Suppressor macrophage treated with lipopolysaccharide for 1 hour (primary cell): ENCODE measurements at places on chromosomes 3 and 15.
A peak's percentile ranks its signal among the peaks of the same experiment; 100 is the strongest.

- DNase-seq: peak; percentile 35
These were observed 87.8 kb downstream of the KLHL25 start for GRCh38 chr15:85706779-85707518.

- DNase-seq: no peak
These were observed 28.9 kb downstream of the NXPE3 start for GRCh38 chr3:101807888-101808287.

DNA sequence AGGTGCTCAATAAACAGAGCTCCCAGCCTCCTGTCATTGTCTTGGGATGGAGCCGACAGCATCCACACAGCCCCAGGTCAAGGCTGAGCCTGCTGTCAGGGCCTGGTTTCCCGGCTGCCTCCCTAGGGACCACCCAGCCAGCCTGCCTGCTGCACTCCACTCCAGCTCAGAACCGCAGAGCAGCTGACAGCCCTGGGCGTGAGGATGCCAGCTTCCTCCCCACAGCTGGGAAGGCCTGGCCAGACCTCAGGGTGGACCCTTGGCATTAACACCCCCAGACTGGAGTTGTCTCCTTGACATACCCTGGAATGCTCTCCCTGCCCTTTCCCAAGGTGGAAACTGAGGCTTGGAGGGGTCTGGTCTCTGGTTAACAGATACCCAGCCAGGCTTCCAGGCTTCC, 112.0 kb downstream of the WNT7A start:
- DNase-seq: no peak

DNA sequence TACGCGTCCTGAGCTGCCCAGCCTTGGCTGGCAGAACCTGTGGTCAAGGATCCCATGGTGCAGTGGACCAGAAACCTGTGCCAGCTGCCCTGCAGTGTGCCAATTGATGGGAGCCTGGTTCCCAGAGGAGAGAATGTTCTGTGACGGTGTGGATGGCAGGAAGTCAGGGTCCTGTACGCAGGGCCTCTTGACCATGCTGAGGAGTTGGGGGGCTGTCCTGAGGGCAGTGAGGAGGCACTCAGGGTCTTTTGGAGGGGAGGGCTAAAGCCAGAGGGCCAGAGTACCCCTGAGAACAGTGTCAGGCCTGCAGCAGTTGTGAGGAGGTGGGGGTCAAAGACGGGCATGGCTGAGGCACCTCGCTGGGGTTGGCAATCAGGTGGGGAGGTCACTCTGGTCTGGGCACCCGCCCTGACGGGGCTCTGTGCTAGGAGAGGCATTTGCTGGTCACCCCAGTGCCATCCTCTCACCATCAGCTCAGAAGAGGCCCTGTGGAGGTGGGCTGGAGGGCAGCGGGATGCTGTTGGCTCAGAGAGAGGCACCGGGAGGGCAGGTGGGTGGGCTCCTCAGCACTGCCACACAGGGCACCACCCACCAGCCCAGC, 61.0 kb downstream of the SCN5A start:
- no peak for DNase-seq

- no peak for DNase-seq
These were observed 83.8 kb upstream of the TPM1 start for GRCh38 chr15:62958528-62959363.

DNA sequence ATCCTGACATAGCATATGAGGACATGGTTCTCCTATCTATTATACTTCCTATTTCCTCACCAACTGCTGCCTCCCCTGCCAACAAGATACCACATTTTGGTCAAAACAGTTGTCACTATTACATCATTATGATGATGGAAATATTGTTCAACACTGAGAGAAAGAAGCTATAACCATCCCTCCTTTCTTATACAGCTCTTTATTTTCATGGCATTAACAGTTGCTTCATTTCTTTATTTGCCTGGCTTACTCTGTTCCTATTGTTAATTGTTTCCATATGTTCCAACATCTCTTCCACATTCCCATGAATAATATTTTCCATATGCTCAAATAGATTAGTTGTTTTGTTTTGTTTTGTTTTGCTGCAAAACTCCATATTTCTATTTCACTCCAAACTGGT, 40.8 kb upstream of the FILIP1L start:
- DNase-seq: no peak

DNA sequence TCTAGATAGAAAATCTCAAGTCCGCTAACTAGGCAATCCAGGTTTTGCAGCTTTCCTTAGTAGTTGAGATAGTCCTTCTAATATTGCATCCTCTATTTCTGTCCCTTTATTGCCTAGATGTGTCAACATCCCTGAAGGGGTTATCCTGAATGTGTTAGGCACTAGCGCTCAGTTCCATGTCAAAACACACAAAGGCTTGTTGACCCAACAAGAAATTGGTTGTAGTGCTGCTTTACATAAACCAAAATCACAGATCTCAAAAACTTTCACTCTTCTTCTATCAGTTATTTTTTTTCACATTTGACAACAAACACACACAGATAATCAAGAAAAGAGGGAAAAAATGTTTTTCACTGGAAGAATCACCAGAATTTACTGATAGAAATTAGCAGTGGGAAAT, 51.4 kb upstream of the SOX2 start:
- DNase-seq: no peak

- DNase-seq: no peak
These were observed 56.7 kb downstream of the ALCAM start for GRCh38 chr3:105423397-105423796.

DNA sequence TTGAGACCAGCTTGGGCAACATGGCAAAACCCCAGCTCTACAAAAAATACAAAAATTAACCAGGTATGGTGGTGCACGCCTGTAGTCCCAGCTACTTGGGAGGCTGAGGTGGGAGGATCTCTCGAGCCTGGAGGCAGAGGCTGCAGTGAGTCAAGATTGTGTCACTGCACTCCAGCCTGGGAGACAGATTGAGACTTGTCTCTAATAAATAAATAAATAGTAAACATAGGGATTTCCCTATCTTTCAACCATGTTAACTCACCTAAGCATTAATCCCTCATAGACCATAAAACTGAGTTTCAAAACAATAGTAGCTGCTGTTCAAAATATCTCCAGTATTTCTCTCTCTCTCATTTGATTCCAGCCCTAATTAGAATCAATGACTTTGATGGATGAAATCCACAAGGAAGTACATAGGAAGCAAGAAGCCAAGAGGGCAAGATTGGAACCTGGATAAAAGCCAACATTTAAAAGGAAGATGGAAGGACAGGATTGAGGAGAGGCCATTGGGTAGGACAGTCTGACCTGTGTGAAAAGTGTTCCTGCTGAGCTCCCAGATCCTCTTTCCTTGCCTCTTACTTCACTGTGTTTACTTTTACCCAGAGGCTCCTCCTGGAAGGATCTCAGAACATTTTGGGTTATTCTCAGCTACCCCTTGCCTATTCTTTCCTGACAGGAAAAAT, 12.4 kb upstream of the TTBK2 start:
- DNase-seq: no peak

- no peak for DNase-seq
These were observed 99.2 kb upstream of the MLF1 start for GRCh38 chr3:158471639-158472294.

GRCh38 chr15:63473999-63474809, 30.2 kb upstream of the USP3 start:
- DNase-seq: peak; percentile 83

DNA sequence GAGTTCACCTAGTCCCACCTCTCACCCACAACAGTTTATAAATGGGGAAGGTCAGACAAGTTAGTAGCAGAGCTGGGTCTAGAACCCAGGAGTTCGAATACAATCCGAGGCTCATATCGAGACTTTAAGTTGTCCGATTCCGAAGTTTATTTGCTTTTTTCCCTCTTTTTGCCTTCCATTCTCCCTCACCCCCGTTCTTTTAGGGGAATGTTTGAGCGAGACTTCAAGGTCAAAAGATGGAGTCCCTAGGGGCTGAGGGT, 7.3 kb downstream of the BCL6 start:
- no peak for DNase-seq

GRCh38 chr15:91947683-91948608, 94.4 kb downstream of the SLCO3A1 start:
- DNase-seq: no peak

DNA sequence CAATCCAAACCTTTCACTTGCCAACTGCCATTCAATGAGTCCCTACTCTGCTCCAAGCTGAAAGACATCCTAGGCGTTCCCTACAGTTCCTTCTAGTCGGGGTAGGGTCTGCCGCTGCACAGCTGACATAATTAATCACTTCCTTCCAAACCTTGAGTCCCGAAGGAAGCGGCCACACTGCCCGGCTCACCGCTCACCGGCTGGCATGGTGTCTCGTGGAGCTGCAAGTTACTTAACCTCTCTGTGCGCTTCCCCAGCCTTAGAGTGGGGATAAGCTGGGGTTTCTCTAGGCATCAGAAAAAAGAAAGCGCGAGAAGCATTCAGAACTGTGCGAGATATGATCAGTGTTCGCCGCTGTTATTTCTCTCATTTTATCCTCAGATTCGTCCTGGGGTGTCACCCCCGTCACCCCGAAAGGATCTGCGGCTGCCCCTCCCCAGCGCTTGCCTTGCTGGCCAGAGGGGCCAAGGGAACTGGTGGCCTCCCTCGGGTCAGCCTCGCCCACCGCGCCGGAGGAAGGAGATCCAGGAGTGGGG, 748 bp downstream of the MRPS25 start:
- peak; percentile 55 for DNase-seq

DNA sequence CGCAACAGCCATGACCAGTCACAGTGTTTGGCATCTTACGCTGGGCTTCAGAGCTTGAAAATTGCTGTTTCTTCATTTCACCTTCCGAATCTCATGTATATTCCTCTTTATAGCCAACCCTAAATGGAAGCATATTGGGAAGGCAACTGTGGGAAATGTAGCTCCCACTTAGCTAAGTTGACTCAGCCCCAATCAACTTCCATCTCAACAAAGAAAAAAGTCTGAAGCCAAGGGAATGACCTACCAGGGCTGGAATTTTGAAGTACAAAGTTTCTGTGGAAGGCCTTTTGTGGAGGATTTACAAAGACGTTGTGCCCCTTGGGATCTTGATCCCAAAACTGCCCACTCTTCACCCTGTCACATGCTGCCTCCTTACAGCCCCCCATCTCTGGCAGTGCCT, 85.2 kb upstream of the OXTR start:
- no peak for DNase-seq

GRCh38 chr3:113054552-113054951, 63.8 kb downstream of the GTPBP8 start:
- no peak for DNase-seq
